ENCODE measurements at places on chromosomes 16 and 17.

- no peak for DNase-seq
These were observed 344.9 kb downstream of the CPPED1 start for GRCh38 chr16:12458591-12459358.

- DNase-seq, result no peak
These were observed 50.0 kb downstream of the USP10 start for GRCh38 chr16:84749815-84750214.

- DNase-seq, result no peak
These were observed 104.6 kb upstream of the CACNG3 start for GRCh38 chr16:24151482-24151939.

DNA sequence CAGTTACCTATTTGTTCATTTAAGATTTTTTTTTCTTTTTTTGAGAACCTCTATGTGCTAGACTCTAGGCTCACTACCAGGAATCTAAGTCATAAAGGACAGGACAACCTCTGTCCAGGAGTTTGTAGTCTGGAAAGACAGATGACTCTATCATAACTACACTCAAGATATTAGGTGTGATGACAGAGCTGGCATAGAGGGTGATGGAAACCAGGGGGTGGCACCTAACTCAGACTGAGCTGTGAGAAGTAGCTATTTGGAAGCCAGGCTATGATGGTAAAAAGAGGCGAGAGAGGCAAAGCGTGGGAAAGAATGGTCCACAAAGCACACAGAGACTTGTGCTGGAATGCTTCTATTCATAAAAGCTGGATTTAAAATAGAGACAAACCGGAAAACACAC, 372.3 kb downstream of the SEC14L1 start:
- no peak for DNase-seq

DNA sequence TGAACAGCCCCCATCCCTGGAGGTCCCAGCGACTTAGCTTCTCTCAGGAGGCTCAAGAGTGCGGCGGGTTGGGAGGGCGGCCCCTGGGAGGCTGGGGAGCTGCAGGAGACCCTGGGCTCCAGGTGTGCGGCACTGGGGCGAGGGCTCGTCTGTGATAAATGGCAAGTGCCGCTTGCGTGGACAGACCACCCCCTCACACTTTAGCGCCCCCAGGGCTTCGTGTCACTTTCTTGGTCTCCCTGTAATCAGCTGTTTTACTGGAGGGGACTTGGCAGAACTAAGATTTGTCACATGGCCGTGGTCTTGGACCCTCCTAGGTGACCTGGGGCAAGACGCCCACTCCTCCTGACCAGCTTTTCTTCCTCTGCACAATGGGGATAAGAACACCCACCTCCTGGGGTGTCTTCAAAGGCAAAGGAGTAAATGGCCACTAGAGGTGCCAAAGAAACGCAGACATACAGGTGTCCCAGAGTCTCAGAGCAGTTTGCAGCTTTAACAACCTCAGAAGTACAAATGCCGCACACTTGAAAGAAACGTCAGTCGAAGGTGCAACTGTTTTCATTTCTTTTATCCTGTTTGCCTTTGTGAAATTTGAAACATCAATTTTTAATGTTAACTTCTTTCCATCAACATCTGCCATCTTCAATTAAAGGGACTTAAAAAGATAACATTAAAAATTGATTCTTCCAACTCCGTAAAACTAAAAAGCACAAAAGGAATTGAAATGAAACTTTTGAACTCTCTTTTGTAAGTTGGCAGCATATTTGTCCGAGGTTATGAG, 946 bp downstream of the OSGIN1 start:
- DNase-seq, result no peak
